ENCODE measurements at places on chromosomes 3 and 15.

DNA sequence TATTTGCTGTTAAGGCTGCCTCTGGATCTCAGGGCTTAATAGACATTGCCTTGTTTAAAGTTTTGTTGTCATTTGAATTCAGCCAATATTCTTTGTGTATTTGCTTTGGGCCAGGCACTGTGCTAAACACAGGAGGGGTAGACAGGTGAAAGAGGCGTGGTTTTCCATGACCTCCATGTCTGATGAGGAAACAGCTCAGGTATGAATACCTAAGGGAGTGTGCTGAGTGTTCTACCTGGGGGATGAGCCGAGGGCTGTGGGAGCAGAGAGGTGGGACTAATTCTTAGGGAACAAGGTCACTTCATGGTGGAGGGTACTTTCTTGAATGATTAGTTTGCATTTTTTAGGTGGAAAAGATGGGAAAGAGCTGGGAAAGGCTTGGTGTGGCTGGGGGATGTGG is 108.2 kb downstream of the THSD4 start:
- no peak for DNase-seq

GRCh38 chr15:68536331-68537095 is 42.3 kb upstream of the CORO2B start:
- no peak for DNase-seq

DNA sequence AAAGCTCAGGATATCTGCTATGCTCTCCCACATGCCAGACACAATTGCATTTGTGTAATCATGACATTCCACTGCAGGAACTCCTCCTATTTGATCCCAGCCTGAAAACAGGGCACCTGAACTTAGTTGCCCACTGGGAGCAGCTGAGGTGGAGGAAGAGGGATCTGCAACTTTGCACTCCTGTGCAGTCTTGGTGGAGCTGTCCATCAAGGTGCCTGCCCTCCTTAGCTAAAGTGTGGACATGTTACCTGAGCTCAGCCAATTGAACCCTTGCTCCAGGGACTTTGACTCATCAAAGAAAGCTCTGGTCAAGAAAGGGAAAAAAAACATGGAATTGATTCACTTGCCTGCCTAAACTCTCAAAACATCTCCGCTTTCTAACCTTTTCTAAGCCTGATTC is 33.3 kb upstream of the TUBGCP5 start:
- no peak for DNase-seq

DNA sequence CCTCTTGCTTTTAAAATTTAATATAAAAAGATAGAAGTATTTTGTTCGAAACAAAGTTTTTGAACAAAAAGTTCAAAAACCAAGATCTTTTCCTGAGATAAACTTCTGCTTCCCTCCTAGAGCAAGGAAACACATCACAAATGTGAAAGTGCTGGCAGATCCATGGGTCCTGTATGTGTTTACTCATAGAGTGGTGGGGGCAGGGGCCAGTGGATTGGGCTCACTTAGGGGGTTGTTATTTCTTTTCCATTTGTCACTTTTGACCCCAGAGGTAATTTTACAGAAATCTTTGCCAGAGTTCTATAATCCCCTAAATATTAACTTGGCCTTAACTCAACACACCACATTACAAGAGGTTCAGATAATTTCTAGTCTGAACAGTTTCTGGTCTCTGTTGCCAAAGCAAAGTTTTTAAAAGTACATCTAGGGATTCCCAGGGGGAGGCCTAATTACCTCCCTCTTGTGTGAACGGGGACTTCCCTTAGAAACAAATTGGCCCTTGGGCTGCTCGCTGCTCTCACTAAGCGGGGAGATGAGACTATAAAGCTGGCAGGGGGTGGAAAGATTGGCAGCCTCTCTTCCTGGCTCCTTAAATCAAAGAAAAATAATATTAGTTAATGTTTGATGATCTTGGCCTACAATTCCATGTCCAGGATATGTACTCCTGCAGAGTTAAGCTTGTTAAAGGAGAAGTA is 66.8 kb upstream of the PTX3 start:
- no peak for DNase-seq

DNA sequence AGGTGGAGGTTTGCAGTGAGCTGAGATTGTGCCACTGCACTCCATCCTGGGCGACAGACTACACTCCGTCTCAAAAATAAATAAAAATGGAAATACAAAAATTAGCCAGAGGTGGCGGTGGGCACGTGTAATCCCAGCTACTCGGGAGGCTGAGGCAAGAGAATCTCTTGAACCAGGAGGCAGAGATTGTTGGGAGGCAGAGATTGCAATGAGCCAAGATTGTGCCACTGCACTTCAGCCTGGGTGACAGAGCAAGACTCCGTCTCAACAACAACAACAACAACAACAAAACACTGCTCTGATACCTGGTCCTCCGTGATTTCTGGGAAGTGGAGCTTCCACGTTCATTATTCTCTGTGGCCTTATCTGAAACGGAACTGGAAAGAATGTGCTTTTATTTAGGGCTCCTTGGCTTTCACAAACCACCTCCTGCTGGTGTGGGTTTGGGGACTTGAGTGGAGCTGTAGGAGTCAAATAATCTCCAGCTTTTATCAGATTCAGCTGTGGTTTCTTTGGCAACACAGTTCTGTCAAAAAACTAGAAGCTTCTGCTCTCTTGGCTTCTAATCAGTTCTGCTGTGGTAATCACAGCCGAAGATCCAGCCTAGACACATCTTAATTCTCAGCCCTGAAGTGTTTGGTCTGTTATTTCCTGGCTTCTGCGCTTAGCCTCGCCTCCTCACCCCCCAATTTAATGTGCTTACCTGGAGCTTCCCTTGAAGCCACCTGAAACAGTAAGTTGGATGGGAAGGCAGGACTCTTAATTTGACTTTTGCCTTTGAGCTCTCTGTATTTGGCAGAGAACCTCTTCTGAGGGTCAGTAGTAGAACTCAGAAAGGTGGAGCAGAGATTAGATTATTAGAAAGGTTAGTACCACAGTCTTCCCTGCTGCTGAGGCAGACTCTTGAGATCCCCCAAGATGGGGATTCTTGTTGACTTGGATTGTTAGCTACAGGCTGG is 21.4 kb downstream of the IRAK2 start:
- peak; percentile 45 for DNase-seq

DNA sequence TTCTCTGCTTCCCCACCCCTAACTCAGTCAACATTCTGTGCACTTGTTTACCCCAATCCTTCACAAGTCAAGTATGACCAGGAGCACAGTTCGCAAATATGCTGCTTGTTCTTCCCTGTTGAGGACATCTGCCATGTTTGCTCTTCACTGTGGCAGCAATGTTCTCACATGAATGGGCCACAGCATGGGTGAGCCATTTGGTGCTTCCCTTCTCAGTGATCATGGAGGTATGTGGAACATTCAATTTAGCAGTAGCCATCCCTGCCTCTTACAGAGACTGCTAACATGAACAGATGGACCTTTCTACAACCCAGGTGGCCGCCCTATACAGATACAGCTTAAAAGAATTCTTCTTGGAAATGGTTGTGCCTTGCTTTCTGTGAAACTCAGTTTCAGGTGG is 660.1 kb upstream of the SGO1 start:
- no peak for DNase-seq

GRCh38 chr3:15092686-15093085 is 6.3 kb downstream of the RBSN start:
- DNase-seq, result no peak

GRCh38 chr3:186779204-186779603 is 4.2 kb upstream of the EIF4A2 start:
- DNase-seq, result no peak

- peak; percentile 12 for DNase-seq
Measured at GRCh38 chr3:36944012-36944640, 728 bp downstream of the TRANK1 start.

Data from activated CD4-positive, alpha-beta T cell treated with anti-CD3 and anti-CD28 coated beads, Interleukin-2, Interleukin-4, amounts not matched to agents 100 ng/mL and 50 ng/mL, durations not matched to agents 16 hours and 8 hours (primary cell).